Heart right ventricle (tissue), 16 donors: ENCODE measurements at places on chromosomes 7 and 10. TPM values are rescaled to one million over a fixed set of nuclear protein-coding genes. Genes with fewer than 3 reads are reported as not detected.

DNA sequence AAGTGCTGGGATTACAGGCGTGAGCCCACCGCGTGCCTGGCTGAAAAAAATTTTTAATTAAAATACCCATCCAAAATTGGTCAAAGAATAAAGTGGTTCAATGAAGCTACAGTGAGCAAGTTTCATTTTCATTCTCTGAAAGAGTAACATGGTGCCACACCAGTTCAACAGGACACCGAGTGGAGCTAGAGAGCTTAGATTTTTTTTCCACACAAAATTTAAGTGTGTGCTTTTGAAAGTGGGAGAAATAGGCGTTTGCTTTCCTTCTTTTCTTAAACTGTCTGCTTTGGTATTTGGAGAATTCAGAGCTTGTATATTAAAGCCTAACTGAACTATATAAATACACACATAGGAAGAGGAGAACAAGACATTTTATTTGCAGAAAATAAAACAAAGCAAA lies 43.4 kb downstream of the BPGM start:
- no peaks in the 10 kb centered on the region for H3K27me3 ChIP-seq
- no peaks in the 10 kb centered on the region for H3K36me3 ChIP-seq

- peaks cover 11% of the 10 kb centered on the region for H3K4me1 ChIP-seq
- no peak for DNase-seq
- H3K36me3 ChIP-seq = no peaks in the 10 kb centered on the region
- no peaks in the 10 kb centered on the region for H3K27me3 ChIP-seq
- no peak overlapping the region for H3K4me3 ChIP-seq
Observed at GRCh38 chr7:132321387-132321786, 254.9 kb downstream of the PLXNA4 start.

- no peak for DNase-seq
- no peaks in the 10 kb centered on the region for H3K4me1 ChIP-seq
- peaks cover 15% of the 10 kb centered on the region for H3K27me3 ChIP-seq
Observed at GRCh38 chr7:98727146-98727709, 110.1 kb downstream of the NPTX2 start.

DNA sequence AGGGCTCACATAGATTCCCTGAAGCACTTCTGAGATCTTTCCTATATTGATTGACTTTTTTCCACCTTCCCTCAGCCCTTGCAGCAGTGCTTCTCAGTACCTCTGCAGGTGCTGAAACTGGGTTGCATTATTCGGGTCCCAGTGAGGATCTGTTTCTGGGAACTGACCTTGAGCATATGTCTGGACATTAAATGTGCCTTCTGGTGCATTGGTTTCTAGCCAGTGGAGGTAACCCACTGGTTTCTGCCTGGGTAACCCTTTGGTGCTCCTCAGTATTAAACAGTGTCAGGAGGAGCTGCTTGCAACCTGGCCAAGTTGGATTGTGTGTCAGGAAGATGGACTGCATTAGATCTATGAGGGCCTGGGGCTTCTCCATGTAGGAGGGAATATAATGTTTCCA lies 213.3 kb upstream of the KCND2 start:
- no peaks in the 10 kb centered on the region for H3K4me1 ChIP-seq
- DNase-seq = no peak
- no peaks in the 10 kb centered on the region for H3K27me3 ChIP-seq
- no peaks in the 10 kb centered on the region for H3K36me3 ChIP-seq
- H3K4me3 ChIP-seq = no peak overlapping the region

DNA sequence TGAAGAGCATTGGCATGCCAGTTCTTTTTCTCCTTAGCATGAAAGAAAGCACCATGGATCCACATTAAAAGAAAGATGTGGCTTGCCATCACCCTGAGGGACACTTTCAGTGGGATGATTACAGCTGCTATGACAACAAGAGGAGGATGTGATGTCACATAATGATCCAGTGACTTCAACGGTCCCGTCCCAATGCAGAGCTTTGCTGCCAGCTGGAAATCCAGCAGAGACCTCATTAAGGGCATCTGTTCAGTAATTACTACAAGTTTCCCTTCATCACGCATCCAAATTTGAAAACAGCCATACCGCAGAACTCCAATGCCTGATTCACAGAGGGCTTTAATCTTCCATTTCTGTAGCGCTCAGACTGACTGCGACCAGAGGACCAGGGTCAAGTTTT lies 206.6 kb downstream of the LSM5 start:
- no peaks in the 10 kb centered on the region for H3K36me3 ChIP-seq
- H3K4me1 ChIP-seq = no peaks in the 10 kb centered on the region
- H3K27ac ChIP-seq = no peak overlapping the region
- no peaks in the 10 kb centered on the region for H3K27me3 ChIP-seq
- DNase-seq = no peak

GRCh38 chr10:86687750-86688149 lies 19.4 kb downstream of the LDB3 start:
- DNase-seq = no peak
- no peak overlapping the region for H3K4me3 ChIP-seq
- H3K27ac ChIP-seq = peak overlapping the region; percentile 93
- H3K27me3 ChIP-seq = peaks cover 6% of the 10 kb centered on the region
- peaks cover 9% of the 10 kb centered on the region for H3K4me1 ChIP-seq

- peaks cover 16% of the 10 kb centered on the region for H3K36me3 ChIP-seq
- no peak overlapping the region for H3K27ac ChIP-seq
- no peak overlapping the region for H3K4me3 ChIP-seq
- H3K27me3 ChIP-seq = no peaks in the 10 kb centered on the region
- H3K4me1 ChIP-seq = peaks cover 24% of the 10 kb centered on the region
Observed at GRCh38 chr7:2193575-2194305, 39.0 kb downstream of the MAD1L1 start.

DNA sequence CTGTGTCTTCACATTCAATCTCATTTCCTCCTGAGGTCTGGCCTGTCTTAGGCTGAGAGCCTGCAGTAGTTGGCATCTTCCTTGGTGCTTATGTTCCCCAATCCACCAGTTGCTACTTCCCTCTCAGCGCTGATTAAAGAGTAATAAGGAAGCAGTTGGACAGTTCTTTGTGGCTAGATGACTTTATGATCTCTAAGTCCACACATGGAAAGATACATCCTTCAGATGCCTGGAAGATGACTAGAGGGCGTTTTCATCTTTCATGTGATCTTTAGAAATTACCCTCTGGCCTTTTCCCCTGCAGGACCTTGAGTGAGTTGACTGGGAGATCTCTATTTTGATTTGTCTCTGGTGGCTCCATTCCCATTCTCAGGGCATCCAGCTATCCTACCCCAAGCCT lies 204.5 kb downstream of the GRM3 start:
- no peaks in the 10 kb centered on the region for H3K4me1 ChIP-seq
- no peaks in the 10 kb centered on the region for H3K36me3 ChIP-seq
- no peak for DNase-seq

DNA sequence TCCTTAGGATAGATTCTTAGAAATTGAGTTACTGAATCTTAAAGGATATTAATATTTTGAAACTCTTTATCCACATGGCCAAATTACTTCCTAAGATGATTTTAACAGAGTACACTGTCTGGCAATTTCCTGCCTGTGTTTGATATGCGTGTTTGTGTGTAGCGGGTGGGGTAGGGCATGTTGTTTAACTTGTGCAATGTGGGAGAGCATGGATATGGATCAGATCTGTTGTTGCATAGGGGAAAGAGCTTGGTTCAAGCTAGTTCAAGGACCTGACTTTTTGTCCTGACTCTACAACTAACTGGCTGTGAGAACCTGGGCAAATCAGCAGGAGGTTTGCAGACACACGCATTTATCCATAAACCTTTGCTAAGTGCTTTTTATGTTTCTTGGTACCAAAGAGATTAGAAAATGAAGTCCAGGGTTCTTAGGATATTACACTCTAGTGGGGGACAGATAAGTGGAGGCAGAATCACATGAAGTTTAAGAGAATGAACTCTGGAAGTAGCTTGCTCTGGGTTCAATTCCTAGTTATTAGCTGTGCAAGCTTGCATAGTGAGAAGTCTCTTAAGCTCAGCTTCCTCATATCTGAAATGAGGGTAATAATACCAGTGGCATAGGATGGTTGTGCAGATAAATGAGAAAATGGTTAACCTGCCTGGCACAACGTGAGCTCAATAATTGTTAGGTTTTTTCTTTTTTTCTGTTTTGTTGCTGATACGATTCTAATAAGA lies 96.3 kb upstream of the PRR15 start:
- H3K4me3 ChIP-seq = no peak overlapping the region
- no peak for DNase-seq
- H3K36me3 ChIP-seq = no peaks in the 10 kb centered on the region
- H3K27me3 ChIP-seq = no peaks in the 10 kb centered on the region

DNA sequence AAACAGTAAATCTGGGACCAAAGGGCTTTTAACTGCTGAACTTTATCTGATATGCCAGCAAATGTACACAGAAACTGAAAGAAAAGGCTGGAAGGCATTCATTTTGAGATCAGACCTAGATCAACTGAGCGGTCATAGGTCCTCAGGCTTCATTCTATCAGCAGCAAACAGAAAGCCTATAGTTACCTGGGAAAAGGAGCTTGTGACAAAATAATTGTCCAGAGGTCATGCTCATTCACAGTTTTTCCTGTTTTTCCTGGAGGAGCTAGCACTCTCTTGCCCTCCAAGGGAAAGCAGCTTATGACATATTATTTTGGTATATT lies 320.2 kb downstream of the AHR start:
- no peak overlapping the region for H3K27ac ChIP-seq
- no peak overlapping the region for H3K4me3 ChIP-seq
- DNase-seq = no peak
- no peaks in the 10 kb centered on the region for H3K36me3 ChIP-seq
- H3K27me3 ChIP-seq = no peaks in the 10 kb centered on the region

DNA sequence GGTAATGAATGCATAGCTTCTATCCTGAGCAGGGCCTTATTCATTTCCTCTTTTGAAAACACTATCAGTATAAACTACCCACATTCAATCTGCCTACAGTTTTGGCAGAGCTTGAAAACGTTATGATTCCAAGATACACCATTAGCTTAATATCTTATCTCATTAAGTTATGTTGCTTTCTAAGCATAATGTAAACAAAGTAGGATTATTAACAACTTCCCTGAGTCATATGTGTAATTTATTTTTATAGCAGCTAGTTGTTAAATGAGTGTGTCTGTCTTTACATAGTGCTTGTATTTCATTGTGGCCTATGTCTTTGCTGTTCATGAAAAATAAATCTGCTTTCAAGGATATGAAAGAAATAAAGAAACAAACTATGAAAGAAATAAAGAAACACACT lies 106.2 kb upstream of the DLX6 start:
- H3K27me3 ChIP-seq = no peaks in the 10 kb centered on the region
- no peaks in the 10 kb centered on the region for H3K4me1 ChIP-seq
- DNase-seq = no peak
- H3K27ac ChIP-seq = no peak overlapping the region

GRCh38 chr10:72037266-72037665 lies 51.1 kb downstream of the SPOCK2 start:
- H3K4me3 ChIP-seq = no peak overlapping the region
- H3K36me3 ChIP-seq = no peaks in the 10 kb centered on the region
- peaks cover 39% of the 10 kb centered on the region for H3K4me1 ChIP-seq
- DNase-seq = no peak

DNA sequence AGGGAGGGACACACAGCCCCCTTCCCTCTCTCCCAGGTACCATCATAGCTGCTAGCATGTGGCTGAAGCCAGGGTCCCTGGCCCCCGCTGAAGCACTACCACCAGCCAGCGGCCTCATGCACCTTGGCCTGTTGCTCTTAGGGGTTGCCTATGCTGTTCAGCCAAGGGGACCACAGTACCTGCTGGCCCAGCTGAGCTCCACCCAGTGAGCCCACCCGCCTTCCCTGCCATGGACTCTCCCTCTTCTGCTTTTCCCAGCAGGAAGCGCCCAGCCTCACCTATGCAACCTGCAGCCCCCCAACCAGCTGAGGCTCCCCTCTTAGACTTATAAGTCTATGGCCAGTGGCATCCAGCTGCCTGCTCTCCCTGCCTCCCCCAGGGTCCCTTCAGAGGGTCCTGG lies 8.7 kb upstream of the MTPAP start:
- H3K27me3 ChIP-seq = no peaks in the 10 kb centered on the region
- no peaks in the 10 kb centered on the region for H3K36me3 ChIP-seq
- H3K4me3 ChIP-seq = no peak overlapping the region
- no peak overlapping the region for H3K27ac ChIP-seq

DNA sequence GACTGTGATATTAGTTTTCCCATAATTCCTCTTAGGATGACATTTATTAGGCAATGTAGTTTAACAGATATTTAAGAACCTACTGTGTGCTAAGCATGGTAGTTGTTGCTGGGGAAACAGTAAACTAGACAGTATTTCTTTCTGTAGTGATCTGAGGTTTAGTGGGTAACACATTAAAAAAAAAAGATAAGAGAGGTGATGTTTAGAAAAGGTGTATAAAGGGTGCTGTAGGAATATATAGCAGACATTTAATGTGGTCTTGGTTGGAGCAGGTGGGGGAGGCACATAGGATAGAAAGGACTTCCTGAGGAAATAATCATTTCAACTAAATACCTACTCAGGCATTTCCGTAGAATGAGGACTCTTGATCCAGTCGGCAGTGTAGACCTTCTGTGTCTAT lies 11.9 kb downstream of the KIF11 start:
- H3K27me3 ChIP-seq = no peaks in the 10 kb centered on the region
- no peak for DNase-seq
- no peak overlapping the region for H3K27ac ChIP-seq
- H3K4me3 ChIP-seq = no peak overlapping the region

DNA sequence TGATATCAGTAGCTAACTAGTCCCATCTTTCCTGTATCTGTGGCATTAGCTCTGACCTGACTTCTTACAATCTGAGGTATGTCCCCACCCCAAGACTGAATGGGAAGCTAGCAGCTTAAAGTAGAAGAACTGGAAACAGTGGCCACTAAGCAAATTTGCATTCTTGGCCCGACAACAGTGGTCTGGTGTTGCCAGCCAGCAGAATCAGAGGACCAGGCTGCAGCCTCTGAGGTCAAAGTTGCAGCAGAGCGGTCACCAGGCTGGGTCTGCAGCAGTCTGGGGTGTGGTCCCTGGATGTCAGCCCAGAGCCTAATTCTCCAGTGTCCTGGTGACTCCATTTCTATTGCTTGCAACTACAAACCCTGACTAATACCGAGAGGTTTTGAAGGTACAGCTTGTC lies 26.3 kb downstream of the FAM107B start:
- peak; percentile 29 for DNase-seq
- no peaks in the 10 kb centered on the region for H3K36me3 ChIP-seq
- peaks cover 9% of the 10 kb centered on the region for H3K4me1 ChIP-seq
- H3K27me3 ChIP-seq = no peaks in the 10 kb centered on the region

- H3K36me3 ChIP-seq = no peaks in the 10 kb centered on the region
- no peak overlapping the region for H3K4me3 ChIP-seq
- no peak overlapping the region for H3K27ac ChIP-seq
- DNase-seq = no peak
Observed at GRCh38 chr7:128053023-128053422, 21.8 kb upstream of the LRRC4 start.

GRCh38 chr10:57657164-57657765 lies 610.4 kb downstream of the IPMK start:
- no peaks in the 10 kb centered on the region for H3K36me3 ChIP-seq
- no peaks in the 10 kb centered on the region for H3K4me1 ChIP-seq
- DNase-seq = peak; percentile 5
- H3K27ac ChIP-seq = no peak overlapping the region

GRCh38 chr10:14356921-14357320 lies 26.2 kb upstream of the FRMD4A start:
- no peak for DNase-seq
- H3K4me3 ChIP-seq = no peak overlapping the region
- no peaks in the 10 kb centered on the region for H3K27me3 ChIP-seq
- H3K27ac ChIP-seq = no peak overlapping the region

GRCh38 chr10:78685466-78686103 lies 383.2 kb upstream of the ZMIZ1 start:
- H3K4me1 ChIP-seq = no peaks in the 10 kb centered on the region
- no peak overlapping the region for H3K4me3 ChIP-seq

PON1 gene
- total RNA-seq = not detected

AKR1C1 gene
- total RNA-seq = 13.1 TPM

INMT gene
- total RNA-seq = 12.3 TPM

FAM131B gene
- total RNA-seq = 0.49 TPM

COL13A1 gene
- total RNA-seq = 3.4 TPM

NPY gene
- not detected for total RNA-seq

ZSWIM8 gene
- 43.6 TPM for total RNA-seq

CCDC3 gene
- total RNA-seq = 4.2 TPM
